ENCODE measurements at places on chromosomes 4 and X.

GRCh38 chrX:101759000-101759399 is 99.3 kb upstream of the ARMCX2 start:
- DNase-seq: peak; percentile 48

- DNase-seq: peak; percentile 69
Observed at GRCh38 chr4:5956285-5957021, 61.8 kb downstream of the C4orf50 start.

DNA sequence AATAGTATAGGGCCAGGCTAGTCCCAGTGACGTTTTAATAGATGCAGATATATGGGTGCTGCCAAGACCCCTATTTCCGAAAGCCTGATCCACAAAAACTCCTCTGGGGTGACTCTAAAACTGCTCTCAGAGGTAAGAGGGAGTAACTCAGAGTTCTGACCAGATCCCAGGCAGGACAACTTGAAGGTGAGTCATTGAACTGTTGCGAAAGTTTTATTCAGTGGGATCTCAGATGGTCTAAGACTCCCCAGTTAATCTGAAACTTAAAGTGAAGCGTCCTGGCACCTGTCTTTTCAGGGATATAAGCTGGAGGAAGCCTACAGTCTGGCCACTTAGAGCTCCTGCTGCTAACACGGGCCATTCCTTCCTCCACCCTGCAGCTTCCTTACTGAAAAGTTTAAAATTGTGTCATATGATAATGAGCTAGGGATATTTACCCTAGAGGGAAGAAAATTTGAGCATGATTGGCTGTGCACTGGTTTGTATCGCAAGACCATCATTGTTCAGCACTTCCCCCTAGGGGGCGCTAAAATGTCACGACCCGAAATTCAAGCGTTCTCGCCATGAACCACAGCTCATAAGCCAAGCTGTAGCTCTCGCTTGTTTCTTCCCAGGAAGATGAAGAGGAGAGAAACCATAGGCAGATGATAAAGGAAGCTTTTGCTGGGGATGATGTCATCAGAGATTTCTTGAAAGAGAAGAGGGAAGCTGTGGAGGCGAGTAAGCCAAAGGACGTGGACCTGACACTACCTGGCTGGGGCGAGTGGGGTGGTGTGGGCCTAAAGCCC is 19.5 kb downstream of the UTP14A start:
- DNase-seq: peak; percentile 72

- peak; percentile 67 for DNase-seq
Observed at GRCh38 chr4:151434183-151434860, 25.3 kb downstream of the FHIP1A start.

DNA sequence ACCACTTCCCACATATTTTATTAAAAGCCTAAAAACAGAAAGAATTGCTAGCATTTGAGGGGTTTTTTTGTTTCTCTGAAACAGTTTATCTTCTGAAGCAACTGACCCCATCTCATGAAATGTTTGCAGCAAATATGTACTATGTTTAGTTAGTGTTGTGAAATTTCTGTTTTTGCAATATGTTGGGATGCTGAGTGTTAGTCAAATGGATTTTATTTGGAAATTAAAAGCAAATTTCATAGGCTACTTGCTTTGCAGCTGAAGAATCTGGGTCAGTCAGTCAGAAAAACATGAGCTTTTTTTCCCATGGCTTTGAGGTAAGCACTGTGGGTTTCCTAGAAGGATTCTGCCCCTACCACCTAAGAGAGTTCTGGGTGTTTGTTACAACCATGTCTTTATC is 184.9 kb upstream of the DKK2 start:
- DNase-seq: no peak

DNA sequence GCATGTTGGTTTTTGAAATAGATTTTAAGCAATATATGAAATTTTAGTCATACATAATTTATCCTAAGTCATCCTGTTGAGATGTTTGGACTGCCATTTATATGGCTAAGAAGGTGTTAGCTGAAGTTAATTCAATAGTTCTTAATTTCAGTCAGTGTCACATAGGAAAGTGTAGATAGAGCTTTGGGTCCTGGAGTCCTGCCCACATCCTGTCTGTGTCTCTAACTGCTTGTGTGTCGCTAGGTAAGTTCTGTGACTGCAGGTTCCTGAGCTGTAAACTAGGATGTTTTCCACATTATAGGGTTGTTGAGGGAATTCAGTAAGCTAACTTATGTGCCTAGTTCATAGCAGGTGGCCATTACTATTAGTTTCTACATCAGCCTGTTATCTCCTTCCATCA is 20.7 kb downstream of the OFD1 start:
- no peak for DNase-seq

DNA sequence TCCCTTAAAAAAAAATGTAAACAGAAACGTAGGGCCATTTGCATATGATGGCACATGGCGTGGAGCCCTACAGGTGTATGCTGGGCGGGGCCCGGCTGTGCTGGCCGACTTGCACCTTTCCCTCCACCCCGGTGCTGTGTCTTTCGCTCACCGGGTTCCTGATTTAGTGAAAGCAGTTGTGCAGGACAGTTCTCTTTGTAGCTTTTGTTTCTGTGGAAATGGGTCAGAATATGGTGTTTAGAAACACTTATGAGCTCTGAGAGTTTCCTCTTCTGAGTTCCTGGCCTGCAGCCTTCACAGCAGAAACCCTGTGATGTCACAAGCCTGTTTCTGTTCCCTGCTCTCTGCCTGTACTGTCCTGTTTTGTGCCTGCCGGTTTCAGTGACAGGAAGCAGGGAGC is 22.5 kb upstream of the MSANTD1 start:
- DNase-seq: no peak

DNA sequence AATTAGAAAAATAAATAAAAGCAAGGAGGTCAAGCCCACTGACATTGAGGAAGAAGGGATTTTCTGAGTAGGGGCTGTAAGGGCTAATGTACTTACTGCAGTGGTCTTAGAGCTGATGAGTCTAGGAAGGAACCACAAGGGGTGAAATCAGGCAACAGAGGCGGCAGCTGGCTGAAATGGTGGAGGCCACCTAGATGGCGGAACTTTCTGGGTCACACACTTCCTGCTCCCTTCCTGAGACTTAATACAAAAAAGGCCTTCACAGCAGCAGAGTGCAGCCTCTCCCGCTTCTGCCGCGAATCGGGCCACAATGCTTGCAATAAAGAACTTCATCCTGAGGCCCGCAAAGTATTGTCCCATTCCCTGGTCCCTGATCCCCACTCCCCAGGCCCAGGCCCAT is 15.4 kb downstream of the SNX12 start:
- DNase-seq: no peak

GRCh38 chr4:152100379-152101201 is 339.8 kb upstream of the GATB start:
- peak; percentile 15 for DNase-seq

DNA sequence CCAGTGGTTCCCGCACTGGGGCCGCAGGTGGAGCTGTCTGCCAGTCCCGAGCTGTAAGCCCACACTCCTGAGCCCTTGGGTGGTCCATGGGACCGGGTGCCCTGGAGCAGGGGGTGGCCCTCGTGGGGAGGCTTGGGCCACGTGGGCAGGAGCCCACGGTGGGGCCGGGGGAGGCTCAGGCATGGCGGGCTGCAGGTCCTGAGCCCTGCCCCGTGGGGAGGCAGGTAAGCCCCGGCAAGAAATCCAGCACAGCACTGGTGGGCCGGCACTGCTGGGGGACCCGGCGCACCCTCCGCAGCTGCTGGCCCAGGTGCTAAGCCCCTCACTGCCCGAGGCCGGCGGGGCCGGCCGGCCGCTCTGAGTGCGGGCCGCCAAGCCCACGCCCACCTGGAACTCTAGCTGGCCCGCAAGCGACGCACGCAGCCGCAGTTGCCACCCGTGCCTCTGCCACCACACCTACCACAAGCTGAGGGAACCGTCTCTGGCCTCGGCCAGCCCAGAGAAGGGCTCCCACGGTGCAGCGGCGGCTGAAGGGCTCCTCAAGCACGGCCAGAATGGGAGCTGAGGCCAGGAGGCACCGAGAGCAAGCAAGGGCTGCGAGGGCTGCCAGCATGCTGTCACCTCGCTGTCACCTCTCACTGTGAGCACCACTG is 2.0 kb upstream of the METAP1 start:
- no peak for DNase-seq

- peak; percentile 63 for DNase-seq
Observed at GRCh38 chr4:106809076-106809475, 227.0 kb downstream of the DKK2 start.

DNA sequence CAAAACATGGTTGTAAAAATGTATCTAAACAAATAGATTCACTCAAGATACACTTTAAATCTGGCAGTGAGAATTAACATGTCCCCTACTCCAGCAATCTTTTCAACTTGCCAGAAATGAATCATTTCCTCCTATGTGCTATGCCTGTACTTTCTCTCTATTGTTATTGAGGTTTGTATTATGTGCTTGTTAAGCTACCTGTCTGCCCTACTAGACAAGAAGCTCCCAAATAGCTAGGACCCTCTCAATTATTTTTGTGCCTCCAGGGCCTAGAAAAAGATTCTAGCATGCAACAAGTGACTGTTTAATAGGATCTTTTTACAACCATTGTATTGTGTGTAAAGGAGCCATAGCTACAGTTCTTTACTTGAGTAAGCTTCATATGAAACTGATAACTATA is 3.5 kb upstream of the SAP30 start:
- DNase-seq: peak; percentile 21

GRCh38 chr4:924107-925096 is 7.7 kb downstream of the GAK start:
- peak; percentile 19 for DNase-seq

- no peak for DNase-seq
Observed at GRCh38 chr4:88163336-88163735, 4.9 kb upstream of the ABCG2 start.

DNA sequence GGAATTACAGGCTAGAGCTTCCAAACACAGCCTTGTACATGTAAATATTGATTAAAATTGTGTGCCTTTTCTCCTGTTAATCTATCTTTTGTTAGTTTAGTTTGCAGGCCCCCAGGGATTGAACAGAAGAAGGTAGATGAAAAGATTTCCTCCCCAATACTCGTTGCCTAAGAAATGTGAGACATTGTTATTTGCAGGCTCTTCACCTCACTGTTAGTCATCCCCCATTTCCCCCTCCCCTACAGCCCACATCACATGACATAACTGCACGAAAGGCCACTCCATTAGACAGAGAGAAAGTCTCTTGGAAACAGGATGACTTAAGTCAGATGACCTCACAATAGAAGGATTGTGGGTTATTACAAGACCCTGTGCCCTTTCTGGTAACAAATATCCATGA is 13.3 kb upstream of the MID1 start:
- peak; percentile 95 for DNase-seq

DNA sequence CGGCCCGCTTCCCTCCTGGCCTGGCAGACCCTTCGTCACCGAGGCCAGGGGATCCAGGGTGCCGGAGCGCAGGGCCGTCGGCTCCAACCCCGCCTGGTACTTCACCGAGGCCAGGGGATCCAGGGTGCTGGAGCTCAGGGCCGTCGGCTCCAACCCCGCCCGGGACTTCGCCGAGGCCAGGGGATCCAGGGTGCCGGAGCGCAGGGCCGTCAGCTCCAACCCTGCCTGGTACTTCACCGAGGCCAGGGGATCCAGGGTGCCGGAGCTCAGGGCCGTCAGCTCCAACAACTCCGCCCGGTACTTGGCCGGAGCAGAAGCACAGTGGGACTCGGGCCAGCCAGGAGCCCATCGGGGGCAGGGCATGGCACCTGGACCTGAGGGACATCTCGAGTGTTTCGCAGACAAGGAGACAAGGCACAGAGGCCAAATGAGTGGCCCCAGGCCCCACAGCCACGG is 85.1 kb downstream of the FAM53A start:
- DNase-seq: no peak

DNA sequence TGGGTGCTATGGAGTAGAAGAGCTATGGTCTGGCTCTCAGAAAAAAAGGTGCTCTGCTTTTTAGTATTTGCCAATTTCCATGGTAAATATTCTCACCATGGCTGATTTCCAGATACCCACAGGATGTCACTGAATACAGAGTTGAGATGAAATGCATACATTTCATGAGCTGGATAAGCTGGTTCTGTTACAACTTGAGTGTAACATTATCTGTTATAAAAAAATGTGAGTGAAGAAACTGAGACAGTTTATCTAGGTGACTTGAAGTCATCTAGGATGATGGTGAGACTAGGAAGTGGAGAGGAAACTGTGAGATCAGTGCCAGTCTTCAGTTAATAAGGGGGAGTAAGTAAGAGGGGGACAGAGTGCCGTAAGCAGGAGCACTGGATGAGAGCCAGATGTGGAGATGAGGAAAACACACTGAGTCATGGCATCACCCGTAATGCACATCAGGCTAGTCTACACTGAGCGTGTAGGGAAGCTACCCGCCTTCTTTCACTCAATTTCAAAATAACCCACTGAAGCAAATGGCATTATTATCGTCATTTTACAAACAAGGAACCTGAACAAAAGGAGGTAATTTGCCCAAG is 5.0 kb downstream of the HPSE start:
- no peak for DNase-seq

- DNase-seq: peak; percentile 52
Observed at GRCh38 chrX:68807818-68808217, 21.0 kb upstream of the EFNB1 start.

DNA sequence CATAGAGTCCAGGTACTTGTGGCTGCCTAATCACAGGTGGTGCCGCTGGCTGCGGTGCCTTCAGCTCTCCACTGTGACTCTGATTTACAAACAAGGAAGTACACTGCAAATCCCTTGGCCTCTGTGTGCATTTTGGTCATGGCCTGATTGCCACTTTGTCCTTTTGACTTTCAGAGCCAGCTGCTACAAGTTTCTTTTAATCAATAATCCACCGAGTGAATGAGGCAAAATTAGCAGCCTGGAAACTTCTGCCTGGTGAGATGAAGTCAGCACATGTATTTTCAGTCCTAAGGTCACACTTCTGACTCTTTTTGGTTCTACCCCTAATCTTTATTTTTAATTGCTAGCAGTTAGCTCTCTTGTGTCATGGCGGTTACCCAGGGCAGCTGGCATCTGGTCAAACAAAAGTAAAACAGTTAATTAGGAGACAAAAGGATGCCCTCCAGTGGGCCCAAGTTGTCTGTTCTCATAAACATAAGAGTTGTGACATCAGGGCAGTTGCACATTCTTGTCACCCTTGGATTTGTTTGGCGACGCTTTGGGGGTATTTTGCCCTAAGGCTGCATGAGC is 62.3 kb upstream of the LNX1 start:
- DNase-seq: peak; percentile 73

DNA sequence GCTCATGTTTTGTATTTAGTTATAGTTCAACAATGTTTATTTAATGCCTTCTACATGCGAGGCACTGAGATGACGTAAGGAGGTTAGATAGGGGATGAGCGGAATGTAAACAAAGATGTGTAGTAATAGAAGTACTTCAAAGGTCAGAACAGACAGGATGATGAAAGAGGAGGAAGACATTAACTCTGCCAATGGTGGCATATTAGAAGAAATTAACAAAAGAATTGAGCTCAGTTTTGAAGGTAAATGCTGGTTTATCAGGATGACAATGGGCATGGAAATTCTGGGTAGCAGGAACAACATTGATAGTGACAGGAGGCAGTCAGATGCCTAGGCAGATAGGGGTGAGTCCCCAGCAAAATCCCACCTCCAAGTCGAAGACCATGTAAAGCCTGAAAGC is 62.3 kb upstream of the PGRMC2 start:
- peak; percentile 79 for DNase-seq

Measured in M059J (cell line).